ENCODE measurements at places on chromosomes 13 and 19.

- no peak for DNase-seq
These were observed 62.2 kb downstream of the ERCC5 start for GRCh38 chr13:102907886-102908515.

GRCh38 chr13:69279213-69279612 is 828.4 kb upstream of the ATXN8OS start:
- DNase-seq, result no peak

DNA sequence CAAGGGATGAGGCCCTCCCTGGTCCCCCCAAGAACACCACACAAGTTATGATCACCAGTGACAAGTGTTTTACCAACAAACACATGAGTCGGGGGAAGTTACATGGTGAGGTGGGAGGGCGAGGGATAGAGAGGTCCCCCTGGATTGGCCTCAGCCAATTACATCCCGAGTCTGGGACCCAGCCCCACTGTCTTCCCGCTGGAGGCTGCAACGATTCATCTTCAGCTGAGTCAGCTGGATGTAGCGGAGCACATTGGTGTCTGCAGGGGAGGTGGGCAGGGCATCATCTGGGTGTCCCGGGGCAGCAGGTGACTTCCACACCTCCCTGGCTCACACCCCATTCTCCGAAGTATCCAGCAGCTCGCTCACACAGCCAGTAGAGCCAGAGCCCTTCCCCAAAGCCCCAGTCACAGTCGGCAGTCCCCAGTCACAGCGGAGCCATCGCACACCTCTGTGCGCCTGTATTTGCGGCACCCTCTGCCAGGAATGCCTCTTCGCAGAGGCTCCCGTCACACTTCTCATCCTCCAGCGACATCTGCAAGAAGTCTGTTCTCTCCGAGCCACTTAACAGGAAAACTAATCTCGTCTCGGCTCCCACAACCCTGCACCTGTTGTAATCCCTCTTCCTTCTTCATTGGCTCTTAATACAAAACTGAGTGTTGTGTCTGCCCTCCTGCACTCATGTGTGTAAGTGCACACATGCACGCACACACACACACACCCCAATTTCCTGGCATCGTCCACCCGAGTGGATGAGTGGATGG is 2.0 kb downstream of the TTC9B start:
- no peak for DNase-seq

DNA sequence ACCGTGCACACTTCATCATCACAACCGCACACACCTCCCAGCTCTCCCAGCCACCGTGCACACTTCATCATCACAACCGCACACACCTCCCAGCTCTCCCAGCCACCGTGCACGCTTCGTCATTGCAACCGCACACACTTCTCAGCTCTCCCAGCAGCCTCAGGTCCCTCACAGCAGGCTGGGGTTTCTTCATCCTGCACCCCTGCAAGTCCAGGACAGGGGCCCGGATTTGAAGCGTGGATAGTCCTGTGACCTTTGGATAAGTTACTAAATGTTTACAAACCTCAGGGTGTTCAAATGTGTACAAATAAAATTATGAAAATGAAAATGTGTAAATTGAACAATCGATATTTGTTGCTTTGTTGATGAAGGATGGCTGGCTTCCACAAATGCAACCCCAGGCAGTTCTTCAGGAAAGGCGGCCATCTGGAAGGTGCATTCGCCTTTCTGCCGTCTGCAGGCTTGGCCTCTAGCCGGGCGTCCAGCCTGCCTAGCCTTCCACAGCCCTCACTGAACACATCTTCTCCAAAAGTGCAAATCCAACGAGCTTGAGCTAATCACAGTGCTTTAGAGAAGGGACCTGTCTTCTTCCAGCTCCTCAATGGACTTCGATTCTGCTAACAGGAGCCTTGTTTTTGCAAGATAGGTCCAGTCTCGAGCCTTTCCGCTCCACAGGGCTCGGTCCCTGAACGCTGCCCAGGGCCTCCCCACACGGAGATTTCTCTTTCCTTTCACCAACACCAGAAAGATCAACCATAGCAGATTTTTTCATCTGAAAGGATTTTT is 74.2 kb downstream of the SPACA7 start:
- DNase-seq, result no peak

- no peak for DNase-seq
These were observed 88.8 kb downstream of the ZNF429 start for GRCh38 chr19:21593934-21594820.

DNA sequence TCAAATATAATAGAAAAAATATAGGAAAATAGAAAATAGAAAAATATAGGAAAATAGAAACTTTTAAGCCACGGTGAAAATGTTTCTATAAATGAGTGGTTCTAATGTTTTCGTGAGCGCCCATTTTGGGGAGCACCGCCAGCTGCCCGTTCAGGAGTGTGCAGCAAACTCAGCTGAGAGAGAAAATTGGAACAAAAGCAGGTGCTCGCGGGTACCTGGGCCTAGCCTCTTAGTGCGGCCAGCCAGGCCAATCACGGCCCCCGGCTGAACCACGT is 204 bp upstream of the PDX1 start:
- no peak for DNase-seq

DNA sequence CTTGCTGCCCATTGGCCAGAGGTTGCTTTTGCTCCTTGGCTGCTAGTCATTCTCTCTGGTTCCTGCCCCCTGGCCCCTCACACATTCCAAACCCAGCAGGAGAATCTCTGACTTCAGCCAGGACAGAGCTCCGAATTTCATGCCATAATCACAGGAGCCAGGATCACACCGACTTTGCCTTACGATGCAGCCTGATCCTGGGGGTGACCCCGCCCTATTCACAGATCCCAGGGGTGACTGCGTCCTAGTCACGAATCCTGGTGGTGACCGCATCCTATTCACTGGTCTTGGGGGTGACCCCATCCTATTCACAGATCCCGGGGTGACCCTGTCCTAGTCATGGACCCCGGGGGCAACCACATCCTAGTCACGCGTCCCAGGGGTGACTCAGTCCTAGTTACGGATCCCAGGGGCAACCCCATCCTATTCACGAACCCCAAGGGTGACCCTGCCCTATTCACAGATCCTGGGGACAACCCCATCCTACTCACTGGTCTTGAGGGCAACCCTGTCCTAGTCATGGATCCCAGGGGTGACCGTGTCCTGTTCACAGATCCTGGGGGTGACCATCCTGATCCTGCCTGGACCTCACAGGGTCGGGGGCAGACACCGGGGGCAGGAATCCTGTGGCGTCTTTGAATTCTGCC is 7.4 kb upstream of the TEX29 start:
- no peak for DNase-seq

DNA sequence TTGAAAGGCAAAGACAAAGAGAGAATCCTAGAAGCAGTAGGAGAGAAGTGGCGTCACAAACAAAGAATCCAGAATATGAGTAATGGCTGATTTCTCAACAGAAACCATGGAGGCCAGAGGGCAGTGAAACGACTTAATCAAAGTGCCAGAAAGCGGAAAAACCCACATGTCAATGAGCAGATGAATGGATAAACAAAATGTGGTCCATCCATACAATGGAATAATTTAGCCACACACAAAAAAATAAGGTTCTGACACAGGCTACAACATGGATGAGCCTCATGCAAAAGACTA is 52.2 kb upstream of the RANBP3 start:
- DNase-seq, result no peak

GRCh38 chr13:31056644-31057271 is 104.9 kb downstream of the HSPH1 start:
- no peak for DNase-seq

DNA sequence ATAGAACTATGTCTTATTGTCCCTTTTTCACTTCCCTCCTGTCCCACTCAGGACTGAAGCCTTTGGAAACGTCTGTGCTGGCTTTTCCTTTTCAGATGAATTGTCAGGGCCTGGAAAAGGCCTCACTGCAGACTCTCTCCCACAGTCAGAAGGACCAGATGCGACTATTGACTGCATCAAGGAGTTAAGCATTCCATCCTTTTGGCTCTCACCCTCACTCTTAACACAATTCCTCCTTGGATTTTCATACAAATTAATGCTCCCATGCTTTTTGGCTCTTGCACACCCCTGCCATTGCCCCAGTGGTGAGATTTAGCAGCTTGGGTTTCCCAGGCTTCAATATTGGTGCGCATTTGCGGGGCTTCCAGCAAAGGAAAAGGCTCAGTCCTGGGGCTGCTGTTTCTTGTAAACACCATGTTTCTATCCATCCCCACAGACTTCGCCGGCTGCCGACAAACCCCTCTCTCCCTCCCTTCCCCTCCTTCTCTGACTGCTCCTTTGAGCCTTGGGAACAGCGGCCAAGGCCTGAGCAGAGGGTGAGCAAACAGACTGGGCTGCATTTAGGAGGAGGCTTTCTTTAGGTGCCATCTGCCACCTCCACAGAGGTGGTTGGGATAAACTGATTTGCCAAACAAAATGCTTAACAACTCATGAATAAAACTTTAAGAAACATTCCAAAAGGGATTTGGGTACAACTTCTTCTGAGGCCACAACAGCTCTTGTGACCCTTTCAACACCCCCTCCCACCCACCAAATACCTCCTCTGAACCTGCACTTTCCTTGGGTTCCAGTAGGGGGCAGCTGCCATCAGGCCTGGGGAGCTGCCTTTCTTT is 48.6 kb upstream of the PCDH8 start:
- no peak for DNase-seq

DNA sequence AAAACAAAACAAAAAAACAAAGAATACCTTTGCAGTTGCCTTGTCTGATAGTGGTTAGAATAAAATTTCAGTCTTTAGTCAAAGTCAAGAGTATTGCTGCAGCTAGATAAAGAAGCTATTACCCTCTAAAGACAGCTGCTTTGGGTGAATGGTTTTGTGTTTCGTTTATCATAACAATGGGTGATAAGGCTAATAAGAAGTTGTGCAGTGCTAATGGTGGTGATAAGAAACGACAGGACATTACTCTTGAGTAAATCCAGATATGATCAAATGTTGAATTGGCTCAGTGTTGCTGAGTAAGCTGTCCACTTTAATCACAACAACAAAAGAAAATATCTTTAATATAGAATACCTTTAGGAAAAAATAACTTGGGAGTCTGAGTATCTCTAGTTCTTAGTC is 1825.3 kb downstream of the SLITRK5 start:
- no peak for DNase-seq

- DNase-seq, result no peak
These were observed 60.3 kb upstream of the GPR12 start for GRCh38 chr13:26820871-26821270.

DNA sequence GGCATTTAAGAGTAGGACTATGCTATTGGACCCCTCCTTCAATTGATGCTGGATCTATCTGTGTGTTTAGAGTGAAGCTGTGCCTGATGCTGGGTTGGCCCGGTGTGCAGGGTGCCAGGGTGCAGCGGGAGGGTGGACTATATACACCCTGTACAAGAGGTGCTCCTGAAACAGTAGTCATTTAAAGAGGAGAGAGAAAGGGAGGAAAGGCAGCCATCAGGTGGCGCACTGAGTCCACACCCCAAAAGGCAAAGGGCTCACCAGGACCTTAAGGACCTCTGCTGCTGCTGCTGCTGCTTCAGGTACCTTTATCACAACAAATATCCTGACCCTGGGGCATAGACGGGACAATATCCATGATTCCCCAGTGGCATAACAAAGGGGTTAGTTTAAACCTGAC is 39.4 kb downstream of the ZNF136 start:
- DNase-seq, result peak; percentile 35

- peak; percentile 68 for DNase-seq
These were observed at the start of gene MAB21L1 for GRCh38 chr13:35475960-35476943. TSS of gene MAB21L1 (minus strand) at chr13:35476689. CDS start at chr13:35476138, 551 bp downstream.

GRCh38 chr13:30943881-30944280 is 11.4 kb downstream of the TEX26 start:
- no peak for DNase-seq

GRCh38 chr19:19652482-19653295 is 9.2 kb upstream of the GMIP start:
- DNase-seq, result no peak

- DNase-seq, result no peak
These were observed 93.4 kb upstream of the SLITRK1 start for GRCh38 chr13:83975655-83976165.

DNA sequence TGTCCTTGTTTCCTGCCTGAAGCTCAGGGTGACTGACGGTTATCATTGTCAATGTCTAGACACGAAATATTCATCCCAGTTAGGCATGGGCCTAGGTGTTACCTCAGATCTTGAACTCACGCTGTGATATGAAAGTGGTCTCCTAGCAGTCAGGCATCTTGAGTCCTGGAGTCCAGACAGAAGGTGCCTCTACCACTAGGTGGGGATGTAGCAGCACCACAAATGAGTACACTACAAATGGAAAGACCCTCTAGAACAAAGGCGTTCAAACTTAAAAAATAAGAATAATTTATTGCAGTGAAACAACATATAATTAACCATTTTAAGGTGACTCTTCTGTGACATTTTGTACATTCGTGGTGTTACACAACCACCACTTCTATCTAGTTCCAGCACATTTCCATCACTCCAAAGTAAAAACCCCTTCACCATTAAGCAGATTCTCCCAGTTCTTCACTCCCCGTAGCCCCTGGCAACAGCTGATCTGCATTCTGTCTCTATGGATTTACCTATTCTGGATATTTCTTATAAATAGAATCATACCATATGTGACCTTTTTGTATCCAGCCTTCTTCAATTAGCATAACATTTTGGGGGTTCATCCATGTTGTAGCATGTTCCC is 11.9 kb upstream of the FRY start:
- DNase-seq, result peak; percentile 86

GRCh38 chr19:2983351-2984214 is 6.2 kb downstream of the TLE6 start:
- peak; percentile 19 for DNase-seq

DNA sequence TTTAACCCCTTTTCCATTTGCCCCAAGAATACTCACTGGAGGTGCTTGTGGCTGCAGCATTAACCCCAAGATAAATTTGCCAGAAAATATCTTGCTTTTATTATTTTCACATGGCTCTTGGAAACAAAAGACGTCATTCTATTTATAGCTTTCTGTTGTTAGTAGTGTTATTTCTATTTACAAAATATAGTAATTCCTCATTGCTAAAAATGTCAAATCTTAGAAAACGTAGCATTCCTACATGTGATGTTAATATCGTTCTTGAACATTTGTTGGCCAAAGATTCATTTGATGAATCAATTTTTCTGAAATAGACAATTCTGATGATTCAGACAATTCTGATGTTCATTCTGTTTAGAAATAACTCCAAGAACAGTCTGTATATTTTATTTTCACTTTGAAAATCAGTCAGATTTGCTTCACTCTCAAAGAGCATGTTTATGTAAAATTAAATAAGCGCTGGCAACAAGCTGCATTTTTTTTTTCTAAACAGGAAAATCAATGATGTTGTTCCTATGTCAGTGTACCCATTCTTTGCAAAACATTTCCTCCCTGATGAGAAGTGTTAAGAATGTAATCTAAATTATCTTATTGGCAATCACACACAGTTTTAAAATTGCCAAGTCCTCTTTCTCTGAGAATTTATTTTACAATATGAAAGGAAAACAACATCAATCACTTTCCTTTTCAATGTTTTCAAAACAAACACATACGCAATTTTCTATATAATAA is 334.0 kb downstream of the KCTD12 start:
- DNase-seq, result no peak

- DNase-seq, result no peak
These were observed 682 bp downstream of the PIK3R2 start for GRCh38 chr19:18153556-18154134.

DNA sequence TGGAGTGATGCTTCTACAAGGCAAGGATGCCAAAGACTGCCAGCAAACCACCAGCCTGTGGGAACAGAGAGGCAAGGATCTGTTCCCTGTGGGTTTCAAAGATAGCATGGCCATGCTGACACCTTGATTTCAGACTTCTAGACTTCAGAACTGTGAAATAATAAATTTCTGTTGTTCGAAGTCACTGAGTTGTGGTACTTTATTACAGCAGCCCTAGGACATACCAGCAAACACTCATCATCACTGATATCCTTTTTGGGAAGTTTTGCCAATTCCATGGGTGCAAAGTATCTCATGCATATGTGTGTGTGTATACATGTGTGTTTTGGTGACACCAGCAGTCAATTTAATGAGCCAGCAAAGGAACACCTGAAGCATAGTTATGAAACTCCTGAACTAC is 21.0 kb downstream of the LMO7 start:
- DNase-seq, result no peak

Data from NCI-H748 treated with DMSO at 0.1 percent for 48 hours (cell line).